ENCODE measurements at places on chromosomes 4 and X.
A peak's percentile ranks its signal among the peaks of the same experiment; 100 is the strongest.

GRCh38 chr4:180086480-180087190, 2156.6 kb upstream of the TENM3 start:
- no peak for DNase-seq

DNA sequence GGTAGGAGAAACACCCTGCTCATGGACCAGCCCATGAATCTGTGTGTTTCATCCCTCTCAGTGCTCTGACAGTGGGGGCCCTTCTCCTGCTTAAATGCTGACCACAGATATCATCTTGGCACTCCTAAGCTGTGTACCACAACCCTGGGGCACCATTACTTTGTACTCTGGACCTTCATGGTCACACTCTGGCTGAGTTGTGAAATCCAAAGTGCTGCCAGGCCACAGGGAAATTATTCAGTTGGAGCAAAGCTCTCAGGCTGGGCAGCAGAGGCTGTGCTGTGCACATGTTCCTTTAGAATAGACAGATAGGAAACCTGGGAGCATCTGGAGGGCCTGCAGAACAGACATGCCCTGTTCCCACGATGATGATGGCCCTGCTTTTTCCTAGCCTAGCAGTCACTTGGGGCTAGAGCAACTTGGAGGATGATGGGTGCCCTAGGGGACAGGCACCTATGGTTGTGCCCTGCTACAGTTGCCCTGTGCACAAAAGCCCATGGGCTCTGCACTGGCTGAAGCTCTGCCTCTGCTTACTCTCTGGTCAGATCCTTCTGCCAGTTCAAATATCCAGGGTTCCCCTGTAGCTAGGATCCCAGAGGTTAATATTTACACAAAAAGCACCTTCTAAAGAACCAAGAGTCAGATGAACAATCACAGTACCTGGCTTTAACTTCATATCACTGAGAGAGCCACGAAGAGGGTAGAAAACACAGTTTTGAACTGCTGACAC, 48.5 kb upstream of the CDX4 start:
- no peak for DNase-seq

DNA sequence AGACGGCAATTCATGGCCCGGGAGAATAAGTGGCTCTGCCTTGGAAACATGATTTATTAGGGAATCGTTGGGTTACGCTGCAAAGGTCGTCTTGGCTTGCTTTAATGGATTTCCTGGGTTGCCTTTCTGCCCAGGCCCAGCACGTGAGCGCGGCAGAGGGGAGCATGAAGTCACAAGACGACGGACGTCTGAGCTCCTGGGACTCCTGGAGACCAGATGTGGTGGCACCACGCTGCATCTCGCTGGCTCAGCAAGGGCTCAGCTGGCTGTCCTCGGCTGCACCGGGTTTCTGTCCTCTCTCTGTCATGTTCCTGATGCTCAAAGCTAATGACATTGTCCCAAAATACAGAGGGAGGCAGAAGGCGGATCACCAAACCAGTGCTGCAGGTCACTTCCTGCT, 61.2 kb downstream of the C4orf50 start:
- peak; percentile 9 for DNase-seq

DNA sequence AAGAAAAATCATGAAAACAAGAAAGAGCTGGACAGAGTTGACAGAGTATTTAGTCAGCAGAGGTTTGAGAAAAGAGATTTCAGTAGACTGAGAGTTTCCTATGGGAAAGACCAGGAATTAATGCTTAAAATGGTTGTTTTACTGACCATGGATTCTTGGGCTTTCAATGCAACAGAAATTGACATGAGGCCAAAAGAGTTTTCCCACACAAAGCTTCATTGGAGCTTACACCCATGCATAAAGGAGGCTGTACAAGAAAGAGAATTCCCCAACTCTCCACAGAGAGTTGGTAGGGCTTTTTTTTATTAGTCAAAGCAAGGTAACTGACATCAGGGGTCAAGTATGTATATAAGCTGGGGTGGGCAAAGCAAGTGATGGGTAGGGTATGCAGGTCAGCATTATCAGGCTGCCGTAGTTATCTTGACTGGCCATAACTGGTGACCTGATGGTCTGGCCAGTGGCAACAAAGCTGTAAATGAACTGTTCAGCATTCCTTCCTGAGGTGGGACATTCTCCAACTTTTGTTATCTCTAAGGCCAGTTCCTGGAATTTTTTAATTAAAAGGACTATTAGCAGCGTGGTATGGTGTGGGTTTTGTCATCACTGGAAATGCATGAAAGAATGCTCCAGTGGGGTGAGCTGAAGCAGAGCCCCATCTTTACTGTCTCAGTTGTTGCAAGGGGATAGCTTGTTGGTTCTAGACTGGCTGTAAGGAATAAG, 117.0 kb downstream of the ADAM29 start:
- no peak for DNase-seq

- no peak for DNase-seq
Measured at GRCh38 chrX:107734646-107735045, 40.9 kb downstream of the TSC22D3 start.

GRCh38 chr4:98929341-98930267, 671 bp upstream of the EIF4E start:
- DNase-seq: peak; percentile 46

GRCh38 chrX:131704136-131704695, 160.3 kb downstream of the OR13H1 start:
- peak; percentile 91 for DNase-seq

DNA sequence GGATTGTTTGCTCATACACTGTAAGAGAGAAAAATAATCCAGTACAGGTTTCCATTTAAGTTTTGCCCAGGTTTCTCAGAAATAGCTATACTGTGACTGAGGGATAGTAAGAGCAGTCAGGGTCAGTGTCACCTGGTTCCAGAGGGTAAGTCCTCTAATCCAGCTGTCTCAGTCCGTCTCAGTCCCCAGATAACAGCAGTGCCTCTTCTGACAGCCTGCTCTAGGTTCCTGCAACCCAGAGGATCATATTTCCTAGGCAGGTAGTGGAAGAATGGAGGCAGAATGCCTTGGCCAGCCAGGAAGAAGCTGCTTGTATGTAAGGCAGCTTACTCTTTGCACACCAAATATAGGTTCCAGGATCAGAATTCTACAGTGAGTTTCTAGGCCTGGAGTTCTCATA, 22.6 kb upstream of the GNRHR start:
- no peak for DNase-seq

DNA sequence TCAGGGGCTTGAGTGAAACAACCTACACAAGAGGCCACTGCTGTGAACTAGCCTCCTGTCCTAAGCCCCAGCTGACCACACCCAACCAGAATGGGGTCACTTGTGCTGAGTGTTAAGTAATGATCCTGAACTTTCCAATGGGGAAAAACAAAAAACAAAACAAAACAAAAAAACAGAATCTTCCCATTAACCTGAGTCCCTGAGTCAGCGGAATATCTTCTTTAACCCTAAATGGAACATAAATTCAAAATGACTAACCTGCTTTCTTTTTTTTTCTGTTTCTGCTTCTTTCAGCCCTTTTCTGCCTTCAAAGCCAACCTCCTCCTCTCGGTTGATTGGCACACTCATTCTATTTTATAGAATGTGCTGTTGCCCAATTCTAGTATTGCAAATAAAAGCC, 31.2 kb upstream of the MAGEA8 start:
- DNase-seq: no peak

DNA sequence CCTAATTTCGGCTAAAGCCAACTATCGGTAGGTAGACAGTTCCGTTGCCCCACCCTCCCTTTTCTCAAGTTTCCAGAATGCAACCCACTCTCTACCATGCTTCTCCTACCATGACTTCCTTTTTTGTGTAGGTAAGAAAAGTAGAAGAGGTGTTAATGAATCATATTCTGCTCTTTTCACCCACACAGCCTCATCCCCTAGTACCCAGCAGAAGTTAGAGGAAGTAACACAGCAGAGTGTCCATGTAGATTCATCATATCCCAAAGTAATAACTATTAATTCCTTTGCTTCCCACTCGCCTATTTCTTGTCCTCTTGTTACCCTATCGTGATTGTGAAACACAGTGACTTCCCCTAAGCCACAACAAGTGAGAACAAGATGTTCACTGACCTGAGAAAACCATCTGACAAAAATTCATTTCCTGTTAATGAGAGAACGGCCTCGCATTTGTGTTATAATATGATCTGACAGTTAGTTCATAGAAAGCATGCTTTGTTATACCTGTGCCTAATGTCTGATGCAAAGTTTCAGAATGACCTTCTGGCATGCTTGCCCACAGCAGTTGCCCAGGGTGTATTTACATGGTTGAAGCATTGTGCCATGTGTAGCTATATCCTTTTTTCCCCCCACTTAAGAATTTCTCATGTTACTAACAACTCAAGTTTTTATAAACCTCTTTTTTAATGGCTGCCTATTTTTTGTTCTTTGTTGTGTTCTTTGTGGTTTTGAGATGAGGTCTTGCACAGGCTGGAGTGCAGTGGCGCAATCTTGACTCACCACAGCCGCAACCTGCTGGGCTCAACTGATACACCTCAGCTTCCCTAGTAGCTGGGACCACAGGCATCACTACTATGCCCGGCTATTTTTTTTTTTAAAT, 185.6 kb downstream of the RAP1GDS1 start:
- no peak for DNase-seq

DNA sequence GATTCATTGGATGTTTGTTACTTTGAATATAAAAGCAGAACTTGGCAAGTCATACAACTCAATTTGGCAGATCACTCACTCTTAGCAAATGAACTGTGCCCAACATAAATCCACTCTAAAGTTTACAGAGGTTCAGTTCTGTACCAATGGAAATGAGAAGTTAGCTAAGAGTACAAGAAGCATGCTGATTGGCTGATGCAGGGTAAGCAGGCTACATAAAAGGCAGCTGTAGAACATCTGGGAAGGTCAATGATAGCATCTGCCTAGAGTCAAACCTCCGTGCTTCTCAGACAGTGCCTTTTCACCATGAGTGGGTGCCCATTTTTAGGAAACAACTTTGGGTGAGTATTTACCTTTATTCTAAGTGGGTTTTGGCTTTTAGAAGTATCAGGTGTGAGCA, at the start of gene TDO2:
Gene TDO2, plus strand, starts transcription at position 244 of the 400 bp plus-strand sequence. Its CDS starts 63 bp downstream, at position 307.
- DNase-seq: no peak

GRCh38 chr4:140668111-140668510, 88.1 kb downstream of the TBC1D9 start:
- no peak for DNase-seq

GRCh38 chr4:169986369-169986768, 39.8 kb downstream of the MFAP3L start:
- no peak for DNase-seq

DNA sequence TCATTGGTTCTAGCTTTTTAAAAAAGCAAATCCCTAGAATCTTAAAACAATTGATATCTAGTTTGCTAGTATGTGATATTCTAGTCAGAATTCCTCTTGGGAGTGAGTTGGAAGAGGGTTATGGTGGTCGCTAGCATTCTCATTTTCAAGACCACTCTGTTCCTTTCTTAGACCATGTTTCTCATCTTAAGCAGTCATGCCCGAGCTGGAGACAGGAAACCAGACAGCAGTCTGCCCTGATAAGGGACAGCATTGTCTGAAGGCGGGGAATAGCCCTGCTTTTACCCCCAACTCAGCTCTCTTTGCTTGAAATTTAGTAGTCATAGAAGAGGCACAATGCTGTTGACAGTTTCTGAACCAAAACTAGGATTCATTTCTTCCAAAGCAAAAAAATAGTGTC, 5.2 kb downstream of the KLF3 start:
- no peak for DNase-seq

GRCh38 chrX:50108264-50108663, 92.5 kb downstream of the AKAP4 start:
- DNase-seq: no peak

GRCh38 chr4:117821834-117822233, 212.5 kb upstream of the NDST3 start:
- no peak for DNase-seq

- no peak for DNase-seq
Measured at GRCh38 chrX:39631276-39632229, 466.2 kb downstream of the BCOR start.

- no peak for DNase-seq
Measured at GRCh38 chr4:103497692-103498091, 222.1 kb downstream of the TACR3 start.

- DNase-seq: no peak
Measured at GRCh38 chr4:4704267-4704666, 155.2 kb upstream of the MSX1 start.

- no peak for DNase-seq
Measured at GRCh38 chr4:10747186-10747585, 62.6 kb upstream of the CLNK start.

DNA sequence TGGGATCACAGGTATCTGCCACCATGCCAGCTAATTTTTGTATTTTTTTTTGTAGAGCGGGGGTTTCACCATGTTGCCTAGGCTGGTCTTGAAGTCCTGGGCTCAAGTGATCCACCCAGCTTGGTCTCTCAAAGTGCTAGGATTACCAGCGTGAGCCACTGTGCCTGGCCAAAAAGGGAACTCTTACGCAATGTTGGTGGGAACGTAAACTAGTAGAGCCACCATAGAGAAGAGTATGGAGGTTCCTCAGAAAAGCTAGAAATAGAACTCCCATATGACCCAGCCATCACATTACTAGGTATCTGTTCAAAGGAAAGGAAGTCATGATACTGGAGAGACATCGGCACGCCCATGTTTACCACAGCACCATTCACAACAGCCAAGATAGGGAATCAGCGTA, 85.9 kb downstream of the PRKX start:
- DNase-seq: no peak

GRCh38 chr4:88018466-88018865, 11.0 kb downstream of the PKD2 start:
- no peak for DNase-seq
